Stimulated activated naive CD8-positive, alpha-beta T cell treated with anti-CD3 and anti-CD28 coated beads, Interleukin-15, amount 100 ng/mL, for 72 hours (primary cell): ENCODE measurements at places on chromosomes 3 and 15.
A peak's percentile ranks its signal among the peaks of the same experiment; 100 is the strongest.

GRCh38 chr3:129224984-129225393 is 24.4 kb upstream of the COPG1 start:
- peak; percentile 23 for DNase-seq

GRCh38 chr3:142886940-142887339 is 1.9 kb downstream of the PCOLCE2 start:
- no peak for DNase-seq

DNA sequence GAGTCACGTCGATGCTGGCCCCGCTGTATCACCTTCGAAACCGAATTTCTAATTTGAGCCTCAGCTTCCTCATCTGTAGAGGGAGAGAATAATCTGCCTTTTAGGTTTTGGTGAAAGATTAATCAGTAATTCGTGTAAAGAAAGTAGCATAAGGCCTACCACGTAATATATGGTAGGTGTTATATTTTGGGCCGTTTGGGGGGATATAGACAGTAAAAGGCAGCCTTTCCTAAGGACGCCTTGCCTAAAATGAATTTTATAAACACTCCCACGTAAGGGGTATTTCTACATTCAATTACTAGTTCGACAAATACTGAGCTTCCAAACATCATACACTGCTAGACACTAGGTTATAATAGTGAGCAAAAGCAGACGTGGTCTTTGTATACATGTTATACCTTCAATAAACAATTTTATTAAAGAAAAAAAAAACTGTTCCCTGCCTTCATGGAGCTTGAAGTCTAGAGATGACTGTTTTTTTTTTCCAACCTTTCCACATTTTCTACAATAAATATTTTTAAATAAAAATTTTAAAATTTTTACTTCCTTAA is 737 bp downstream of the JAGN1 start:
- DNase-seq, result no peak

GRCh38 chr15:80467311-80467714 is 63.1 kb downstream of the ARNT2 start:
- DNase-seq, result no peak

- no peak for DNase-seq
Observed at GRCh38 chr15:72797338-72797689, 13.8 kb upstream of the ADPGK start.

DNA sequence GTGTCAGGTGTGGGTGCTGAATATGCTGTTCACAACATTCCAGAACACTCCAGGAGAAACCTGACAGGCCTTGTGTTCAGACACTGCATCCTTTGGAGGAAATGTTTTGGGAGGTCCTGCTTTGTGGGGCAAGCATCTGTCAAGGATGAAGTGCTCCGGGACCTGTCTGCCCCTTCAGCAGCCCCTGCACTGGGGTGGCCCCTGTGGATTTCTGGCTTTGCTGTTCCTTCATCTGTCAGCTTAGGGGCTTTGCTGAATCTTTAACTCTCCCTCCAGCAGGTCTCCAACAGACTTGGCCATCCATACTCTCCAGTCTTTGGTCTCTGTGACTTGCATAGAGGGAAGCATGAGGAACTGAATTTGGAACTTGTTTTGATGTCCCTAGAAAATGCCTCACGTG is 3.1 kb downstream of the PRR23E start:
- no peak for DNase-seq

GRCh38 chr3:152724270-152724669 is 110.7 kb upstream of the P2RY1 start:
- DNase-seq, result no peak

GRCh38 chr3:110687138-110687537 is 384.5 kb upstream of the NECTIN3 start:
- DNase-seq, result no peak
